T-helper 17 cell (primary cell): ENCODE measurements at places on chromosomes 1 and 21. TPM values are rescaled to one million over a fixed set of nuclear protein-coding genes. Genes with fewer than 3 reads are reported as not detected.

GRCh38 chr1:27383039-27383605 lies at the start of gene CD164L2:
TSS of gene CD164L2 (minus strand) at chr1:27383333. CDS start at chr1:27383239, 94 bp downstream.
- H3K27ac ChIP-seq = no peak within 1 kb of the TSS
- H3K27me3 ChIP-seq = peaks cover 6% of the 10 kb centered on the region
- DNase-seq = peak; percentile 44
- H3K4me3 ChIP-seq = no peak within 1 kb of the TSS

GRCh38 chr1:101942516-101943193 lies 54.1 kb downstream of the OLFM3 start:
- no peaks in the 10 kb centered on the region for H3K36me3 ChIP-seq
- DNase-seq = no peak
- no peaks in the 10 kb centered on the region for H3K27me3 ChIP-seq
- H3K4me1 ChIP-seq = no peaks in the 10 kb centered on the region
- no peak overlapping the region for H3K4me3 ChIP-seq

DNA sequence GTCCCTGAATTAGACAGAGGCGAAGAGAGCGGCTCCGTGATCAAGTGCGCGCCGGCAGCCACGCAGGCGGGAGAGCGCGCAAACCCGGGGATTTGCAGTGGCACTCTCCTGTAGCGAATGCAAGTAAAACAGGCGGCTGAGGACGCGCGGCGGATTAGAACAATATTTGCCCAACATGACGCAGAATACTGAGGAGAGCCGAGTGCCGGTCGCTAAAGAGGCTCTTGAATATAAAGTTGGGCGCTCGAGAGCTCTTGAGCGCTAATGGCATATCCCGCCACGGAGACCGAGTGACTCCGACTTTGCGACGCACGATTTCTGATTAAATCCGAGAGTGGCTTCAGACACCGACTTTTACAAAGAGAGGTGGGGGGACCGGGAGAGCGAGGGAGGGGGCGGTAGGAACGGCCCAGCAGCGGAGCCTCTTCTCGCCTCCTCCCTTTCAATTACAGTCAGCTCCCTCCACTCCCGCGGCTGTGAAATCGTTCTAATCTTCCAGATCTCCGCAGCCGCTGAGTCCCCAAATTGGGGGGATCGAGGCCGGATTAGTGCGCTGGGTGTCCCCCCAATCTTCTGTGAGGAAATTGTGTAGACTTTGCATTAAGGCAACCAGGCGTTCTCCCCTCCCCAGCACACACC lies 2.3 kb downstream of the PAX7 start:
- no peak overlapping the region for H3K4me3 ChIP-seq
- H3K4me1 ChIP-seq = peaks cover 24% of the 10 kb centered on the region
- peaks cover 19% of the 10 kb centered on the region for H3K36me3 ChIP-seq
- no peak for DNase-seq
- peak overlapping the region; percentile 72 for H3K27ac ChIP-seq

- H3K4me1 ChIP-seq = no peaks in the 10 kb centered on the region
- H3K4me3 ChIP-seq = no peak overlapping the region
- H3K27me3 ChIP-seq = peaks cover 34% of the 10 kb centered on the region
- no peak for DNase-seq
- no peaks in the 10 kb centered on the region for H3K36me3 ChIP-seq
Measured at GRCh38 chr1:157487504-157487903, 64.8 kb downstream of the FCRL5 start.

The OR2T1 gene
- total RNA-seq = not detected

The MYCL gene
- total RNA-seq = 0.68 TPM

The P3R3URF gene
- total RNA-seq = not detected
